ENCODE measurements at places on chromosomes 11 and 22.

- DNase-seq = no peak
Observed at GRCh38 chr11:92455210-92455790, 230.7 kb downstream of the FAT3 start.

GRCh38 chr11:1109918-1110705 is 35.4 kb downstream of the MUC2 start:
- no peak for DNase-seq

GRCh38 chr22:50437511-50438304 is 37.1 kb downstream of the SBF1 start:
- no peak for DNase-seq

- peak; percentile 8 for DNase-seq
Observed at GRCh38 chr11:29634244-29634643, 382.6 kb downstream of the KCNA4 start.

DNA sequence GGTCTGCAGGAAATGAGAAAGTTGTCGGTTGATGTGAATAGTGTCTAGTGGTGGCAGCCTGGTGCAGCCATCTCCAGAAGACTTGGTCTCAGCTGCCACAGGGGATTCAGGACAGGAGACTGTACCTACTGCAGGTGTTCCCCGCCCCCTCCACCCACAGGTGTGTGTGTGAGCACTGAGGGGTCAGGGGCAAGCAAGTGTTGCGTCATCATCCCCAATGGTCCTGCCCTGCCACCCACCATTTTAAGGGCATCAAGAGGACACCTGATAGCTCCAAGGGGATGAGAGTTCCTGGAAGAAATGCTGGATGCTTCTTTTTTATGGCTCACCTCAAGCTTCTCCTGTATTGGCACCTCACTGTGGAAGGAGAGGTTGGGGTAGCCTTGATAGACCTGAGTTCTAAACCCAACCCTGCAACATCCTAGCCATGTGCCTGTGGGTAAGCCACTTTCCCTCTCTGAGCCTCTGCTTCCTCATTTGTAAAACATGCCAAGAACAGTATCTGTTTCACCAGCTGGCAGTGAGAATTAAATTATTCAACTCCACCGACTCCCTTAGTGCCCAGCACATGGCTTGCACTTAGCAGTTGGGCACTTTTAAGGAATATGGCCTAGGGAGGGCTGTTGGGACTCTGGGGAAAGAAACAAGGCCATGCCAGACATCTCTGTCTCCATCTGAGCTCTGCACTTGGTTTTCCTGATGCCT is 6.1 kb downstream of the C11orf91 start:
- DNase-seq = no peak
